ENCODE measurements at places on chromosomes 1 and 21.

DNA sequence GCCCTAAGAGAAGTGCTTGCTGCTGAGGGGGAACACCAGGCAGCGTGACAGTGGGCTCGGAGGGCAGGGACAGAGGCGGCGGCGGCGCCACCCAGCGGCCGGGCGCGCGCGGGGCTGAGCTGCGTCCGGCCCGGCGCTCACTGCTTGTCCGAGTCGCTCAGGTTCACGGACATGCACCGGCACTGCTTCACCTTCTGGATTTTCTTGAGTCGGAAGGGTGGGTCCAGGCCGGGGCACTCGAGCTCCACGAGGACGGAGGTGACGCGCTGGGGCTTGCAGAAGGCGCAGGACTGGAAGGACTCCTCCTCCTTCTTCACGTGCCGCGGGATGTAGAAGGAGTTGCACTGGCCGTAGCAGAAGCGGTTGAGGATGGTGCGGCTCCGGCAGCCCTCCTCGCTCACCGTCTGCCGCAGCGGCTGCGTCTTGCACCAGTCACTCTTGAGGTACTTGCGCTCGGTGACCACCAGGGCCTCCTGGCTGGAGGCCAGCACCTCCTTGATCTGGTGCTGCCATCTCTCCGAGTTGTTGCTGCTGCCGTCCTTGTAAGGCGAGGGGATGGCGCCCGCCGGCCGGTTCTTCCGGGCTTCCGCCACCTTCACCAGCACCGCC lies 119.0 kb downstream of the GREM2 start:
- peak; percentile 3 for DNase-seq

GRCh38 chr1:79431340-79431739 lies 424.8 kb upstream of the ADGRL4 start:
- DNase-seq = no peak

DNA sequence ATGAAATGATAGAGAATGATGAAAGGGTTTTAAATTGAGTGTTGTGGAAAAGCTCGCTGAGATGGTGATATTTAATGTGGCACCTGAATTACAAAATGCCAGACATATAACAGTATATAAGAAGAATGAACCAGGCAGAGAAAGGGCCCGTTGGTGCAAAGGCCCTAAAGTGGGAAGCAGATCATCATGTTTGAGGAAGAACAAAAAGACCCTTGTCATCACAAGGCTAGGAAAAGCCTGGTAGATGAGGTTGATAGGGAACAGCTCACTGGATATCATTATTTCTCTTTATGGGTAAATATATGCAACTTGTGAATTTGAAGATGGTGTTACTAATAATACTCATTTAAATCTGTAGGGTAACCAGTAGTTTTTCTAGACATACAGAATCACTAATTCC lies 11.0 kb downstream of the RAP1A start:
- no peak for DNase-seq

GRCh38 chr1:10634428-10635084 lies 159.8 kb downstream of the PEX14 start:
- DNase-seq = no peak

DNA sequence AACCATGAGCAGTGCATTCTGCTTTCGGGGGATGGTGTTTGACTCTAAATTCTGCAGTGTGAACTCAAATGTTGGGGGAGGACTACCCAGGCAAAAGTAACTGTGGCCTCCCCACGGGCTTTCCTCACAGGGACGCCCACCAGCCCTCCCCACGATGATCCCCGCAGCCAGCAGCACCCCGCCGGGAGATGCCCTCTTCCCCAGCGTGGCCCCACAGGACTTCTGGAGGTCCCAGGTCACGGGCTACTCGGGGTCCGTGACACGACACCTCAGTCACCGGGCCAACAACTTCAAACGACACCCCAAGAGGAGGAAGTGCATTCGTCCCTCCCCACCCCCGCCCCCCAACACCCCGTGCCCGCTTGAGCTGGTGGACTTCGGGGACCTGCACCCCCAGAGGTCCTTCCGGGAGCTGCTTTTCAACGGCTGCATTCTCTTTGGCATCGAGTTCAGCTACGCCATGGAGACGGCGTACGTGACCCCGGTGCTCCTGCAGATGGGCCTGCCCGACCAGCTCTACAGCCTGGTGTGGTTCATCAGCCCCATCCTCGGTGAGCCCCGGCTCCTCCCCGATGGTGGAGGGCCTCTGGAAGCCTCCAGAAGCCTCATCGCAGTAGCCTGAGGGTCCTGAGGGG lies 6.4 kb downstream of the SLC45A1 start:
- DNase-seq = no peak

DNA sequence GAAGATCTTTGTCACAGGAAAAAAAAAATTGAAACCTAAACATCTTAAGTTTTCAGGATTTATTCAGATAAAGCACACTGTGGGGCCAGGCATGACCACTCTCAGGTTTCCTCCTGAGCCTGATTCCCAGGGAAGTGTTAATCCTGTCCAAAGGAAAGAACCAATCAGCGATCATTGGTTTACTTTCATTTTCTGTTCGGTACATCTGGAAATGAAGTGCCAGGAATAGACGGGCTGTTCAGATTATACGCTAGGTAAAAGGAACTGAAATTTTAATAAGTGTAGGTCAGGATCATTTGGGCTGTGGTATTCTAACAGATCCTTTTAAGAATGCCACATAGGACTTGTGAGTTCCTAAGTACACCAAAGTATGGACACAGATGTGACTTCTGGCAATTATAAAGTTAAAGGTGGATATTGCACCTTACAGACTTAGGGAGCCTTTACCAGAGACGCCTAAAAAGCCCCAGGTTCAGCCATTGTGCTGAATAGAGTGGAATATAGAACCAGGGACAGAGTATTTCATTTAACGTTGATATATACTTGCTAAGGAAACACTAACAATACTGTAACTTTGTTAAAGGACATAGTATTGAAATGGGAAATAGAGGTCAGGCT lies 9.3 kb upstream of the CACYBP start:
- DNase-seq = peak; percentile 62
